ENCODE measurements at places on chromosomes 6 and 20.

DNA sequence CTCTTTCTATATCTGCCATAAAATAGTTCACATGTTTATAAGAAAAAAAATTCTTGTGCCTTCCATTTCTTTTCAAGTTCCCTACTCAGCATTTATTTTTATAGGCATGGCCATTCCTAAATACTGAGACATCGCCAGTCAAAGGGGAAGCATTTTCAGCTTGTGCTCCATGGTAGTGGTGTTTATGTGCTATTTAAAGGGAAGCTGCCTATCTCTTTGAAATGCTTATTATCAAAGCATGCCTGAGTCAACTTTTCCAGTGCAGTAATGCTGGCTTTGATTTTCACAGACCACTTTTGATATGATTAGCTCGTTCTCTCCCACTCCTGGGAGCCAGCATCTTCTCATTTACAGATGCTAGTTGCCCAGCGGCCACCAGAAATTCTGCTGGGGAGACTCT, 124.1 kb upstream of the RIN2 start:
- DNase-seq, result no peak

- DNase-seq, result no peak
These were observed 51.9 kb downstream of the RNF217 start for GRCh38 chr6:125013938-125014660.

GRCh38 chr6:45377043-45377553, 636 bp downstream of the SUPT3H start:
- no peak for DNase-seq

GRCh38 chr6:170280689-170281045, 10.2 kb downstream of the DLL1 start:
- DNase-seq, result no peak

- DNase-seq, result no peak
These were observed 3.2 kb downstream of the GNAS start for GRCh38 chr20:58855506-58856389.
